ENCODE measurements at places on chromosomes 2 and 18.
A peak's percentile ranks its signal among the peaks of the same experiment; 100 is the strongest.

DNA sequence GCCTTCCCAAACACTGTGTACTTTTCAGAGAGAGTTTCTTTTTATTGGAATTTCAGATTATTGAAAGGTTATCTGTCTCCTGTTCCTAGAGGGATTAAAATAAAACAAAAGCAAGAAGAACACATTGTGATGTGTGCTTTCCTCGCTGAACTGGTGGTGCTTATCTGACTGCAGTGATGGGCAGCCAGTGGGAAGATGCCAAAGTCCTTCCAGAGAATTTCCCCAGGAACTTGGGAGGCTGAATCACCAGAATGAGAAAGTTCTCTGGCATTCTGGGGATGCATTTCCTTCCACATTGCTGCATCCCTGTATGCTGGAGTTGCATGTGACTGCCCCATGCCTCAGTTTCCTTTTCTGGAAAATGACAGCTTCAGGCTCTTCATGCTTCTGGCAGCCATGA is 53.9 kb upstream of the SEC11C start:
- DNase-seq = no peak

- DNase-seq = no peak
These were observed 385.2 kb downstream of the ARHGAP15 start for GRCh38 chr2:143514413-143514812.

GRCh38 chr2:5093056-5093455 is 599.1 kb upstream of the SOX11 start:
- DNase-seq = no peak

- DNase-seq = no peak
These were observed 130.5 kb downstream of the LPIN1 start for GRCh38 chr2:11876889-11877288.

DNA sequence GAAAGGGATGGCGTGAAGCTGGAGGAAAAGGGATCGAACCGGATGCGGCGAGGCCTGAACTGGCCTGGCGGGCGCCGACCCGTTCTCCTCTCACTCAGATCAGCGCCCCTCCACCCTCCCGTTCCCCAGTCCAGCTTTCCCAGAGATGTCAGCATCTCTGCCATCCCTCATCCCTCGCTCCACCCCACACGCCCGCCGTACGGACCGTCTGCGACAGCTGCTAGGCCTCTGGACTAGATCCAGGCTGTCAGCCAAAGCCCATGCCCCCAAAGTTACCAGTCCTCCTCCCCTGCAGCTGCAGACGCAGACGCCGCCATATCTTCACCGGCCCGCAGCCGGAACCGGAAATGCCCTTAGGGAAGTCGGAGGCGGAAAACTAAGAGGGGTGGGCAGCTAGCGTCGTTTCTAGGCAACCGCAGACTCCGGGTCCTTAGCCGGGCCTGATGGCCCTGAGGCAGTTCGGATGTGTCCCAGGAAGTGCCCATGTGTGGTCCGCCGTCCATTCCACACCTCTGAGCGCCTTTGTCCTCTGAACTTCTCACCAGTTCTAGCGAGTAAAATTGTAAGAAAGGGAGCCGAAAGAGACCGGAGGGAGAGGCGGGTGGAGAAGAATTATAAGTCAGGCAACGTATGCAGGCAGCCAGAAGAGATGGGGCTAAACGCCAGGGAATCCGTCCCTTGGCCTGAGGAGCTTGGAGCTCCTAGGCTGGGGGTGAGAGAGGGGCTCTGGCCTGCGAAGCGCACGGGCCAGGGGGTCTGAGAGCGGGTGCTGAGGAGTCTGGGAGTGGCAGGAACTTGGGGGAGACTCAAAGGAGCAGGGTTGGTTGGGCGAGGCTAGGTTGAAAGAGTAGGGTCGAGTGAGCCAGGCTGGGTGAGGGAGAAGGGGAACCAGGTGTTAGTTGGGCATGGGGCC is at the start of the genes RNF25 and STK36:
Gene RNF25, minus strand, starts transcription at position 349 of the 913 bp plus-strand sequence. Its CDS starts 32 bp downstream, at position 317.
Gene STK36, plus strand, starts transcription at position 433 of the 913 bp plus-strand sequence. CDS start 744 bp downstream, outside the sequence.
- DNase-seq = peak; percentile 77

GRCh38 chr2:45852450-45853150 is 201.1 kb downstream of the PRKCE start:
- DNase-seq = no peak

- peak; percentile 34 for DNase-seq
These were observed 36.8 kb downstream of the PARD6G start for GRCh38 chr18:80210312-80211083.

DNA sequence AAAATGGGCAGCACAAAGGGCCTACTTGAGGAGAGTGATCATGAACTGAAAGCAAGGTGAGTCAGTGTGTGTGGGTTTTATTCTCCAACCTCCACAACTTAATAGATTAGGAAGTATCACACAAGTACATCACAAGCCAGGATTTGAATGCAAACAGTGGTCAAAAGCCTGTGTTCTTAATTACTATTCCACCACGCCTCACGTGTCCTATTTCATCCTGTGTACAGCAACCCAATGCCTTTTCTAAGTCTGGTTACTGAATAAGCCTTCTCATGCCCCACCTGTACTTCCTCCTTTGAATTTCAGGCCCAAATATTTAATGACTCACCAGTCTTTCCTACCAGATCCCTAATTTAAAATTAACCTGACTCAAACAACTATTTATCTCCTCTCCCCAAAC is 755.7 kb upstream of the SLC8A1 start:
- no peak for DNase-seq

- peak; percentile 44 for DNase-seq
These were observed 266.8 kb upstream of the CXCR4 start for GRCh38 chr2:136384531-136385303.

DNA sequence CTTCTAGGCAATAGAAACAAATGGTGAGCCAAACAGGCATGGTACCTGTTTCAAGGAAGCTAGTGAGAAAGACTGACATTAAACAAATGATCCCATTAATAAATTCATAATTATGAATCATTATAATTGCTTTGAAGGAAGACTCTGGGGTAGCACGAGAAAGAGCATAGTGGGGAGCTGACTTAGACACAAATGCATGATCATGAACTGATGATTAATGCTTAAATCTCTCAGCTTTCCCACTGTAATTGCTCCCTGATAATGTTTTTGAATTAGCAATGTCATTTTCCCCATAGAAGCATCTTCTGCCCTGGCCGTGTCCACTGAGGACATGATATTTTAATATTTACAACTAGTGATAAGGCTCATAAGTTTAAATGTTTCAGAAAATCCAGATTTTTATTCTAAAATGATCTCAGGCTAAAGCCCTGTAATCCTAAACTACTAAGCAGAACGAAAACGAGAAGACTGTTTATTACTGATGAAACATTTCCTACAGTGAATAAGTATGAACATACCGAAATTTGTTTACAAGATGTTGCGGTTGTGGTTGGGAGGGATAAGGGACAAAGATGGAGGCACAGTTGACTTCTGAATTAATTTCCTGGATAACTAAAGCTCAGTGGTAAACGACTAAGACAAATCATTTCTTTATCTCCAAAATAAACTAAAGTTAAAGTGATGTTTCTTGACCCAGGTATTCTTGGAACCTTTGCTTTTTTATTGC is 47.3 kb upstream of the TACR1 start:
- no peak for DNase-seq

- no peak for DNase-seq
These were observed 755.0 kb upstream of the RAB6C start for GRCh38 chr2:129224486-129224885.

- DNase-seq = no peak
These were observed 165.6 kb downstream of the ALK start for GRCh38 chr2:29755829-29756228.

DNA sequence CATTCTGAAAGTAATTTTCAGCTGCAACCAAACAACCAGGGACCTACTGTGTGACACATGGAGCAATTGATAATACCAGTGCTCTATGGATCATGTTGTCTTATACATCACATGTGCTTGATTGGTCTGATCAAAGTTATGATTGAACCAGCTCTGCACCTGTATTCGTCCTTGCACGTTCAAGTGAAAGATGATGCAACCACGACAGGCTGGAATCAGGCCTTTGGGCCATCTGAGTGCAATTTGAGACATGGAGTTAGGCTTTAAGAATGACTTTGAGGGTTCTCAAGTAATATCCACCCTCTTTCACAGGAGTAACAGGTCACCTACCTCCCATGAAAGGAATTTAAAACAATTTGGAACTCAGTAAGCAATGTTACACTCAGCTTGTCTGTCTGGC is 165.2 kb downstream of the SLC8A1 start:
- DNase-seq = no peak

- DNase-seq = no peak
These were observed 943.5 kb downstream of the TRIB2 start for GRCh38 chr2:13660231-13660630.

DNA sequence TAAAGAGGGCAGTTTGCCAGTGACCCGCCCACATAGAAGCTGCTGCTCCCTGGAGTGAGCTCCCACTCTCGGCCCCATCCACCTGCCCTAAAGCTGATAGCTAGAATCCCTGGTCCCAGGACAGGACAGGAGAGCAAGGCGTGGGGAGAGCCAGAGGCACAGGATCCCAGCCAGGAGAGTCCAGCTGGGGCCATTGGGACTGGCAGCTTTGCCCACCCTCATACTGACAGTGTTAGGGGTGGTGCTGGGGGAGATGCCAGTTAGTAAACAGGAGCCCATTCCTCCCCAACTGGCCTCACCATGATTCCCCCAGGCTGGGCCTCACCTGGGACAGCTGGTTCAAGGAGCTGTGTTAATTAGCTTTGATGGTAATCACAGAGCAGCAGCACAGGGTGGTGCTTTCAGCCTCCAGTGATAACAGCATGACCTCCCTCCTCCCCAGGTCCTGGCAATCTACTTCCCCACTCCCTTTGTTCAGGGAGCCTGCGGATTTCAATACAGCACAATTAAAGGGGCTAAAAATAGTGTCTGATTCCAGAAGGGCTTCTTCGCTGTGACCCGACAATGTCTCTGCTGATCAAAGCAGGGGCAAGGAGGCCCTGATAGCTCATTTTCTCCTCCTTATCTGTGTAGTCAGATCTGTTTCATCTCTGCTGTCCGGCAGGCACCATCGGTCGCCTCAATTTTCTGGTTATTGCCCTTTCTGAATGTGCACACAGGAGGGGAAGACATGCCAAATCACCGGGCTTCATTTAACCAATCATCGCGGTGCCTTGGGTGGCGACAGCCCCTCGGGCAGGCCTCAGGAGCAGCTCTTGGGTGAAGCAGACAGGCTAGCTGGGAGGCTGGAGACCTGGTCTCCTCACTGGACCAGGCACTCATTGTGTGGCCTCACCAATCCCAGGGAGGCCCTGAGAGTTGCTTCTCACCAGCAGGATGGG is 119.9 kb upstream of the TEX51 start:
- no peak for DNase-seq

DNA sequence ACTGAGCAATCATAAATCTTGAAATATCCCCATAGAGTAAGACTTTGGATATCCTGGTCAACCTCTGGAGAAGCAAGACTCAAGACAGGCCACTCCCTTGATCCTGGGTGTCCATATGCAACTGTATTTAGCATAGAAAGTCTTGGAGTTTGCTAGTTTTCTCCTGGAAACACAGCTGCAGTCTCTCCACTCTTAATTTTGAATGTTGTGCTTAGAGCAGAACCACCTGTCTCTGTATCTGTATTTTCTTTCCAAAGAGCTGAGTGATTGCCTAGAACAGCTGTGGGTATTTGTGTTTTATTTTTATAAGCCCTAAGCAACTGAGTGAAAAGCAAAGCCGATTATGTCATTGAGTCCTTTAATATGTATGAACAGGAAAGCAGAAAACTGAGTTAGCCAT is 64.1 kb upstream of the ADAM23 start:
- no peak for DNase-seq

DNA sequence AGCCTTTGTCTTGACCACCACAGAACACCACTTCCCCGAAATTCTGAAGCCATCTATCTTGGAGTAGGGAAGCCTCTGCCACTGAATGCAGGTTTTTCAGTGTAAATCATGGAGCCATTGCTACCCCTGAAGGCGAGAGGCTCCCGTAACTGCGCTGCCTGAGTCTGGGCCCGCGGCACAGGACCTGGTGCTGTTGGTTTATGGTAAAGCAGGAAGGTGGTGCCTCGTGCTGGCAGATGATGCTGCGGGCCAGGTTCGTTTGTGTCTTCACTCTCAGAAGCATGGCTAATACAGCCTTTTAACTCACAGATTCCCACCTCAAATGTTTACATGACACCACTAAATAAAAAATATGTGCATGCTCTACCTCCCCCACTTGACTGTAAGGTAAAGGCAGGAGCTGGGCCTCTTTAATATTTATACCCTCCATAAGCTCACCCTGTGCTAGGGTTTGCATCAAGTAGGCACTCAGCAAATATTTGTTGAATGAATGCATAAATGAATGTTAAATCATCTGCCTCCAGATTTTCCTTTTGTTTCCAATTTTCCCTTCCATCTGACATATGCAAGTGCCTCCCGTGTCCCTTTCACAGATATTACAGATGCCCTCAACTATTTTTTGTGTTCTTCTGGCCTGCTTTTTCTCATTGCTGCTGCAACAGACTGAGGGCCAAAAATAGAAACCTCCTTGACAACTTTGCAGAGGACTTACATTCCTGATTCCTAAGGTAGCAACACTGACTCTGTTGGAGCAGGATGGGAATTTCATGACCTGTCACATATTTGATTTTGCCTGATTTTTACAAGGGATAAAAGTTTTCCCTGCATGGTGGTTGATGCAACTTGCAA is 83.5 kb upstream of the CPO start:
- DNase-seq = no peak

DNA sequence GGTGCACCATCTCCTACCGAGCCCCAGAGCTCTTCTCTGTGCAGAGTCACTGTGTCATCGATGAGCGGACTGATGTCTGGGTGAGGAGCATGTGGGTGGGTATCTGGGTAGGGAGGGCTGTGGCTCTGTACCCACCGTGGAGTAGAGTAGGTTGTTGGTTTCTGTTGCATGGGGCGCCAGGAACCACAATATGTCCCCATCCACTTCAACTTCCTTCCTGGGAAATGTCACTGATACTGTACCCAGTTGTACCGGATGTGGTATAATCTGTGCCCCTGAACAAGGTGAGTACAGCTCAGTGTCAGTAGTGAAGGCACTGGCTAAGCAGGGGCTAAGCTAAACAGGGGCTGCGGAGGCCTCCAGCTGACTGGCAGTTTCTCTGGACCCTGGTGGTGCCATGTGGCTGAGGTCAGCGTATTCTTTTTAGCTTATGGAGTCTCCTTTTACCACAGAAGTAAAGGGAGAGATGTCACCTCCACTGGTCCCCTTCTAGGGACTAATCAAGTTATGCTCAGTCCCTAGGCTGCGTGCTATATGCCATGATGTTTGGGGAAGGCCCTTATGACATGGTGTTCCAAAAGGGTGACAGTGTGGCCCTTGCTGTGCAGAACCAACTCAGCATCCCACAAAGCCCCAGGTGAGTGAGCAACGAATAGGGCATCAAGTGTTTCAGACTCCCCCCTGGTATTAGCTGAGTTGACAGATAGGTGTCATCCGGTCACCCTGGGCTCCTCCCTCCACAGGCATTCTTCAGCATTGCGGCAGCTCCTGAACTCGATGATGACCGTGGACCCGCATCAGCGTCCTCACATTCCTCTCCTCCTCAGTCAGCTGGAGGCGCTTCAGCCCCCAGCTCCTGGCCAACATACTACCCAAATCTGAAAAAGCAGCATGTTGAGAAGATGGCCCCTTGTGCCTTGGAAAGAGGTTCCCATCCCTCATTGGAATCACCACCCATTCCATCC is 2.7 kb downstream of the STK16 start:
- no peak for DNase-seq

DNA sequence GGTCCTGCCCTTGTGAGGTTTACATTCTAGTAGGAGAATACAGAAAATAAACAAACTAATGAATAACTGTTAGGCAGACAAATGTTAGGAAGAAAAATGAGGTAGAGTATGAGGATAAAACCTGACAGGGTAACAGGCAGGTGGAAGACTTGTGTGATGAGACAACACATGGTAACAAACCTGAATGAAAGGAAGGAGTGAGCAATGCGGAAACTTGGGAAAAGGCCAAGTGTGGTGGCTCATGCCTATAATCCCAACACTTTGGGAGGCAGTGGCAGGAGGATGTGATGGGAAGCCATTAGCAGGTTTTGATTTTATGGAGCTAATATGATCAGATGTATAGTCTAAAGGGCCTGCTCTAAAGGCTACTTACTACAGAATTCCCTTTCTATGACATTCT is 74.2 kb downstream of the INO80D start:
- no peak for DNase-seq

Data from LNCaP clone FGC (cell line).